ENCODE measurements at places on chromosomes 11 and 22.

- DNase-seq: no peak
These were observed 10.0 kb downstream of the OR51L1 start for GRCh38 chr11:5004424-5005274.

DNA sequence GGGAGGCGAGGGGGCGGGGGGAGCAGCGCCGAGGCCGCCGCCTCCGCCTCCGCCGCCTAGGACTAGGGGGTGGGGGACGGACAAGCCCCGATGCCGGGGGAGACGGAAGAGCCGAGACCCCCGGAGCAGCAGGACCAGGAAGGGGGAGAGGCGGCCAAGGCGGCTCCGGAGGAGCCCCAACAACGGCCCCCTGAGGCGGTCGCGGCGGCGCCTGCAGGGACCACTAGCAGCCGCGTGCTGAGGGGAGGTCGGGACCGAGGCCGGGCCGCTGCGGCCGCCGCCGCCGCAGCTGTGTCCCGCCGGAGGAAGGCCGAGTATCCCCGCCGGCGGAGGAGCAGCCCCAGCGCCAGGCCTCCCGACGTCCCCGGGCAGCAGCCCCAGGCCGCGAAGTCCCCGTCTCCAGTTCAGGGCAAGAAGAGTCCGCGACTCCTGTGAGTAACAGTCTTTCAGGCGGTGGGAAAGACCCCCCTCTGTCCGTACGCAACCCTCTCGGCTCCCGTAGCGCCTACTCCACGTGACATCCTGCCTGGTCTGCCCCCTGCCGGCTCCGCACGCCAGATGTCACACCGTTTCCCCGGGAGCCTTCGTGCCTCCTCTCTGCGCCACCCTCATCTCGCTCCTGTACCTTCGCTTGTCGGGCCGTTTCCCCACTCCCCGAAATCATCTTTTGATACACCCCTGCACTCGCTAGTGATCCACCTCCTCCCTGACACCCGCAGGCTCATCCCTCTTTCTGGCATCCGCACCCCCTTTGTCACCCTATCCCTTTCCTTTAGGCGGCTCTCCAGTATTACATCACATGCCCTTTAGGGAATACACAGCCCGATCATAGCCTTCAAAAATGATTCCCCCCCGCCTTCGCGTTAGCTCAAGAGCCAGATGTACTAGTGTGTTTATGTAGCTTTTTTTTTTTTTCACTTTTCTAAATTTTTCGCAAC is 598 bp downstream of the ZFP91 start:
- peak; percentile 84 for DNase-seq

GRCh38 chr11:316891-317301 is 3.1 kb downstream of the IFITM1 start:
- DNase-seq: no peak

DNA sequence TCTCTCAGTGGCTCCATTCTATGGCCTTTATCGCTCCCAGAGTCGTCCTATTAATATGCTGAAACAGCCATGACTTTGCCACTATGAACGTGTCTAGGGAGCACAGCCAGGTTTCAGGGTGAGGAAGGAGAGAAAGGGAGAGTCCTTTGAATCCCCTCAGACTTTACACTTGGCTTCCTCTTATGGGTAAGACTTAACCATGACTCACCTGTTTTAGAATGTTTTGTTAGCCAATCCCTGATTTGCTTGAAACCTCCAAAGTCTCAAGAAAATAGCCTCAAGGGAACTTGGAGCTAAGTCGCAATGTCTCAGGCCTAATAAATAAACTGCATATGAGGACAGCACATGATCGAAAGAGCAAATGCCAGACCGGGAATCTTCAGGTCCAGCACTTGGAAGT is 131.2 kb upstream of the RCN1 start:
- DNase-seq: no peak

DNA sequence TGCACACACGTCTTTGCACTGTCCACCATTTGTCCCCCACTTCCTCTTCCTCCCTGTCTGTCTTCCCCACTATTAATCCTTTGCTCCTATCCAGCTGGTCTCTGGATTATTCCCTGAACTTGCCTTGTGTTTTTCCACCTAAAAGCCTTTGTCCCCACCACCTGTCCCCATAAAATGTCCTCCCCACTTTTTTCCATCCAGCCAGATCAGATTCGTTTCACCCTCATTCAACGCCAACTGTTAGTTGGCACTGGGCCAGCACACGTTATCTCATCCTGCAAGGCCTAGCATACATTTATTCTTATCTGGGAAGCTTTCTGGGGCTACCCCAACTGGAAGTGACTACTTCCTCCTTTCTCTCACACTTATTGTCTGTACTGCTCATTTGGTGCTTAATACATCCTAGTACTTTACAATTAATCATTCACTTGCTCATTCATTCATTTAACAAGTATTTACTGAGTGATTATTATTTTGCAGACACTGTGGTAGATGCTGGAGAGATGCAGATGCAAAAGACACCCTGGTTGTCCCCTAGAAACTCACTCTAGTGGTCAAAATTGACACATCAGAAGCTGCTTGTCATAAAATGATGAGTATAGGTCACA is 96.2 kb downstream of the RASSF10 start:
- DNase-seq: no peak

DNA sequence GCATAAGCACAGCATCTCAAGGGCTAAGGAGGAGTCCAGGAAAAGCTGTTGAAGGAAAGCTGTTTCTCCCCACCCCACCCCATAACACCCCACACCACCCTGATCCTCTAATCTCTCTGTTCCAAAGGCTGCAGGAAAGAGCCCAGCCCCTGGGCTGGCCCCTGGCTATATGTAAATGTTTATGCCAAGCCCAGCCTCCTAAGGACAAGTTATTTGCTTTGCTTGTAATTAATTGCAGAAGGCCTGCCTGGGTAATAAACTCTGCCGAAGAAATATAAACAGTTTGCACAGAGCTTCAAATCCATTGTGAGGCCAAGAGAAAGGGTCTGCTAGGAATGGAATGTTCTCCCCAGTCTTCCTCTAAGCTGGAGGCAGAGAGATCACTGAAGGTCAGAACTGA is 21.2 kb downstream of the ARRB1 start:
- DNase-seq: no peak

GRCh38 chr22:49678137-49678841 is 149.4 kb downstream of the BRD1 start:
- no peak for DNase-seq

- DNase-seq: no peak
These were observed 18.3 kb downstream of the RGL4 start for GRCh38 chr22:23709107-23709506.

DNA sequence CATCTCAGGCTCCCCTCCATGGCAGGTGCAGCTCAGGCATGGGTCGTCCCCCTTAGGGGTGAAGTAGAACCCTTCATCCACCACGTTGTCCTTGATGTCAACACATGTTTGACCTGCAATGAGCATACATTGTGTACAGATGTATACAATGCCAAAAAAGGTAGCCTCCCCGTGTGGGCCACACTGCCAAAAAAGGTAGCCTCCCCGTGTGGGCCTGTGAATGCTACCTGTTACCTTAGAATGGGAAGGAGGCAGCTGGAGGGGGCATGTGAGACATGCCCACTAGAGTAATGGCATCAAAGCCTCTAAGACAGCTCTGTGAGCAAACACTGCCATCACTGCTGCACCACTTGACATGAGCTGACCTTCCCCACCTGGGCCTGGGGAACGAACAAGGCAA is 73.7 kb downstream of the DGCR2 start:
- DNase-seq: no peak

DNA sequence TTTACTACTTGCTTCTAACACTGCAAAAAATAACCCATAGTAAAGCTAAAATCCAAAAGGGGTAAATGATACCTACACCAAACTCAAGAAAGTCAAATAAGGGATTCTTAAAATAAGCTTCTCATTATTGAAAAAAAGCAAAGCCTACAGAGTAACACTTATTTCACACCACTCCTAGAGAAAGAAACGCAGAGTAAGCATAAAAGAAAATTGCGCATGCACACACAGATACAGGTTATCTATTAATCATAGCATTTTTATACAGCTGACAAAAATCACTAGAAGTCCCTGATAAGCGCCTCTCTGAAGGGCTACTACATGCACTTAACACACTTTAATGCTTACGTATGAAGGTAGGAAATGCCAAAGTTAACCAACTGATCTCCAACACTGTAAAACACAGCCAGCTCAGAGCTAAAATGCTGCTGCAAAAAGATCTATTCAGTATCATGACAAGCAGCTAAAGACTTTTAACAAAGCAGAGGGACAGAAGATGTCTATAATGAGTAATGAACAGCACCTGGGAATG is 14.0 kb downstream of the RBFOX2 start:
- DNase-seq: no peak

GRCh38 chr11:118528511-118528910 is 1.2 kb downstream of the TTC36 start:
- DNase-seq: no peak

DNA sequence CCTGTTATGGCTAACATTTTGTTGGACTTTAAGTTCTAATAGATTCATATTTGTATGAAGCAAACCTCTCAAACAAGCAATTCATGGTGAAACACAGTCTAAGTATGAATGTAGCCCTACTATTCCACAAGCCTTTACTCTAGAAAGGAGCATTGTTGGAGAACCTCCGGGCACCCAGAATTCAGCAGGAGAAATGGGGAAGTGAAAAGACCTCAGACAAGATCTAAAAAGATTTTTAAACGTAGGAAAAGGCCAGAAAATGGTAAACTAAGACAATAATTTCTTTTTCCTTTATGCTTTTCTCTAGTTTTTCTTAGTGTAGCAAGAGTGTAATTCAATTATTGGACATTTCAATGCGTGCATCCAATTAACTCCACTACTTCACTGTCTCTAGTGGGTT is 426.4 kb downstream of the INSC start:
- no peak for DNase-seq

GRCh38 chr22:42635531-42635930 is 4.9 kb downstream of the ATP5MGL start:
- no peak for DNase-seq

DNA sequence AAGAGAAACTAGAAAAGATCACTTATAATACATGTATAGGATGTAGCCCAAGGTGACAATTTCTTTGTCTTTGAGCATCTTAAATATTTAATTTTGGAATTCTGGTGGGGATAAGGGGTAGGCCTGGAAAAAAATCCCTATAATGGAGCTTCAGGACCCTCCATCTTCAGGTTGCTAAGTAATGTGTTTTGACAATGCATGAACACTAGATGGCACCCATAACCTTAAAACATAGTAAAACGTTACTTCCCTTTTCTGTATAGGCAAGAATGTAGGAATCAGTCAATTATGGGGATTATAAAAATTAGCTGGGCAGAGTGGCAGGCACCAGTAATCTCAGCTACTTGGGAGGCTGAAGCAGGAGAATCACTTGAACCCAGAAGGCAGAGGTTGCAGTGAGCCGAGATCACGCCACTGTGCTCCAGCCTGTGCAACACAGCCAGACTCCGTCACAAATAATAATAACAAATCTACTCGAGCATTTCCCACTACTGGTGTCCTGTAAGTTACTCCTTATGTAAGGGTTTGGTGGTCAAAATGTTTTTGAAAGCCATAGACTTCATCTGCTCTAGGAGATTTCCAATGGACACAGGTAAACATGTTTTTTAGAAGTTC is 541.9 kb upstream of the CCDC90B start:
- DNase-seq: no peak

DNA sequence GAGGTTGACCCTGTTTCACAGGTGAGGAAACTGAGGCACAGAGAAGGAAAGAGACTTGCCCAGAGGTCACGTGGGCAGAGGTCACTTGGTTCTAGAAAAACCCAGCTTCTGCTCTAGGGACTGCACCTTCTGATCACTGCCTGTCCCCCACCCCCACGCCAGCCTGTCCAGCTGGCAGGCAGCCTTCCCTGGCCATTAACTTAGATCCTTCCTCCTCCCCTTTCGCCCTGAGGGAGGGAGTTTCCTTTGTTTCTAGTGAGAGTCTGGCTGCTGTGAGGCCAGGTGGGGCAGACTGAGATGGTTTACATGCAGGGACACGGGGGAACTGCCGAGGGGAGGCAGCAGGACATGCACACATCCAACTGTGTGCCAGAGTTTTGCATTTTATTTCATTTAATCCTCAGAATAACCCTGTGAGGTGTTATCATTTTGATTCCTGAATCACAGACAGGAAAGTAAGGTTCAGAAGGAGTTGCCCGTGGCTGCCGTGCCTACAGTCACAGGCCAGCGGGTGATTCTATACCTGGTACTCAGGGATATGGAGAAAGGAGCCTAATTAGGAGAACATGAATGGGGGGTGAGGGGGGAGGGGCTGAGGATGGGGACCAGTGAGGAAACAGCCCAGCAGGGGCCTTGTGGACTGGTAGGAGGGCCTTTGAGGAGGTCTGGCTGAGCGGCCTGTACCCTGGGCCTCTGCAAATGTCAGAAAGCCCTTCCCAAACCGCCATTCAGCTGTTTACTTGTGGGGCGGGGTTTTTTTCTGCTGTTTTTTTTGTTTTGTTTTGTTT is 3.4 kb downstream of the FAM83F start:
- no peak for DNase-seq

- DNase-seq: peak; percentile 43
These were observed 571 bp downstream of the C11orf24 start for GRCh38 chr11:68271023-68271780.

All from activated CD4-positive, alpha-beta T cell treated with anti-CD3 and anti-CD28 coated beads, Interleukin-2, amount 50 U/mL, for 24 hours (primary cell).